Immature natural killer cell (primary cell): ENCODE measurements at places on chromosomes 7 and 10.

GRCh38 chr7:45183711-45184210 is 26.2 kb downstream of the RAMP3 start:
- peaks cover 6% of the 10 kb centered on the region for H3K27me3 ChIP-seq
- no peak overlapping the region for H3K4me3 ChIP-seq
- no peaks in the 10 kb centered on the region for H3K36me3 ChIP-seq

GRCh38 chr10:42992156-42992956 is 84.5 kb upstream of the RET start:
- H3K27ac ChIP-seq, result no peak overlapping the region
- H3K36me3 ChIP-seq, result no peaks in the 10 kb centered on the region
- no peaks in the 10 kb centered on the region for H3K27me3 ChIP-seq
- no peaks in the 10 kb centered on the region for H3K4me1 ChIP-seq

GRCh38 chr10:10363217-10363616 is 654.5 kb upstream of the CELF2 start:
- H3K4me1 ChIP-seq, result no peaks in the 10 kb centered on the region
- no peak for DNase-seq
- H3K36me3 ChIP-seq, result no peaks in the 10 kb centered on the region

DNA sequence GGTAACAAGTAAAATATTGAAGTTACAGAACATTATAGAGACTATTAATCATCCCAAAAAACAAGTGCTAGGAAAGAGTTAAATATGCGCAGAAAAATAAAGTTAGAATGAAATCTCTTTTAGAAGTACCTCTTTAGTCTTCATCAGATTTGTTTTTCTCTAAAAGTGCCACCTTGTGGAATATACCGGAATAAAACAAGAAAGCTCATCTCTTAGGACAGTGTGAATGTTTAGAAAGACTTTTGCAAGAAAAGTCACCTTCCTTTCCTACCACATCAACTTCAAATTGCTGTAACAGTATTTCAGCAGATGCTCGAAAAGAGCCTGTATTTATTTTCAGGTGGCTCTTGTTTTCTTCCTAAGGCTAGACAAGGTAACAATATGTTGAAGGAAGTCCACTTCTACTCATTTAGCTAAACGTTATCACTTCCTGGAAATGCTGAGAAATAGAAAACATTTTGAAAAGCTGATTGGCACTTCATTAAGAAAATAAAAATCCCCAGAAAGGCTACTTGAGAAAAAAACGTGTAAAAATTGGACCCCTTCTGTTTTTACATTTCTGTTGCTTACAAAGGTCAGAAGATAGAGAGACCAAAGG is 19.8 kb upstream of the FAM133B start:
- H3K27ac ChIP-seq, result no peak overlapping the region
- H3K36me3 ChIP-seq, result peaks cover 12% of the 10 kb centered on the region
- DNase-seq, result no peak
- H3K4me3 ChIP-seq, result no peak overlapping the region

- peaks cover 25% of the 10 kb centered on the region for H3K36me3 ChIP-seq
- peaks cover 41% of the 10 kb centered on the region for H3K27me3 ChIP-seq
- H3K4me3 ChIP-seq, result peak overlapping the region; percentile 100
- peaks cover 78% of the 10 kb centered on the region for H3K4me1 ChIP-seq
- no peak for DNase-seq
These were observed 4.9 kb downstream of the GATA3 start for GRCh38 chr10:8059191-8059936.

DNA sequence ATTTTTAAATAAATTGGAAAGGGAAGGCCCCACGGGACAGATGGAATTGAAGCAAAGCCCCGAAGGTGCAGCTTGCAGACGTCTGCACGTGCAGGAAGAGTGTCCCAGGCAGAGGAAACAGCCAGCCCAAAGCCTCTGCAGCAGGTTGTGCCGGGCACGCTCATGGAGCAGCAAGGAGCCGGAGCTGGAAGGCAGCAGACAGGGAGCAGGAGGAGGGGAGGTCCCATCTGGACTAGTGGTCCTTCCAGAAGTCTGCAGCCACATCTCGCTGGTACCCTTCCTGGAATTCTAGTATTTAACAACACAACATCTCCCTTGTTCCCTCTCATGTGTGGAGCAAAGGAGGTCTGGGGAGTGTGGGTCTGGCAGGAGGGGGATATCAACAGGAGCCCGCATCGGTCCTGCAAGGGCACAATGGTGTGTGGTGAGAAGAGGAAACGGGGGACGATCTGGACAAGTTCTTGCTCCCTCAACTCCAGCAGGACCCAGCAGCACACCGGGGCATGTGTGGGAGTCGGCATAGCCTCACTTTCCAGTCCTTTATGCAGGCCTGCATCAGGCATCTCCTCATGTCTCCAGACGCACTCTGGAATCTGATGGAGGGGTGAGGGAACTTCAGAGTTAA is 169.3 kb downstream of the GRID1 start:
- H3K4me3 ChIP-seq, result no peak overlapping the region
- no peak for DNase-seq
- no peaks in the 10 kb centered on the region for H3K36me3 ChIP-seq
- H3K27ac ChIP-seq, result no peak overlapping the region
- H3K4me1 ChIP-seq, result no peaks in the 10 kb centered on the region
- peaks cover 1% of the 10 kb centered on the region for H3K27me3 ChIP-seq

DNA sequence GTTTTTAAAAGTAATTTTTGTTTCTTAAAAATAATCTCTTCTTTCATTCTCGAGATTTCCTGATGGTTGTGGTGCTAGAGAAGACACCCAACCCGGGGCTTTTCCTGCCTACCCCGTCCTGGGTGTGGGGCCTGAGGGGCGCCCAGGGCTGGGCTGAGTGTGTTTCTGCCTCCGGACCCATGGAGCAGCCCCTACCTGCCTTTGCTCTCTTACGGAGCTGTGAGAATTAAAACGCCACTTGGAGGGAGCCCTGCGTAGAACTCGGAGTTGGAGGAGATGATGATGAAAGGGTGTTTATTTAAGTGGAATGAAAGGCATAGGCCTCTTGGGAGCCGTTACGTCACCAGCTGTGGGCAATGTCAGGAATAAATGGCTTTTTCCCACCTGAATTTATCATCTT is 261.8 kb upstream of the SHH start:
- no peak overlapping the region for H3K27ac ChIP-seq
- H3K36me3 ChIP-seq, result no peaks in the 10 kb centered on the region
- peaks cover 2% of the 10 kb centered on the region for H3K27me3 ChIP-seq
- no peaks in the 10 kb centered on the region for H3K4me1 ChIP-seq

- H3K4me3 ChIP-seq, result no peak overlapping the region
- H3K36me3 ChIP-seq, result peaks cover 4% of the 10 kb centered on the region
- H3K27me3 ChIP-seq, result no peaks in the 10 kb centered on the region
- no peak overlapping the region for H3K27ac ChIP-seq
- H3K4me1 ChIP-seq, result no peaks in the 10 kb centered on the region
- no peak for DNase-seq
These were observed 148.4 kb downstream of the RNF133 start for GRCh38 chr7:122550545-122550944.

DNA sequence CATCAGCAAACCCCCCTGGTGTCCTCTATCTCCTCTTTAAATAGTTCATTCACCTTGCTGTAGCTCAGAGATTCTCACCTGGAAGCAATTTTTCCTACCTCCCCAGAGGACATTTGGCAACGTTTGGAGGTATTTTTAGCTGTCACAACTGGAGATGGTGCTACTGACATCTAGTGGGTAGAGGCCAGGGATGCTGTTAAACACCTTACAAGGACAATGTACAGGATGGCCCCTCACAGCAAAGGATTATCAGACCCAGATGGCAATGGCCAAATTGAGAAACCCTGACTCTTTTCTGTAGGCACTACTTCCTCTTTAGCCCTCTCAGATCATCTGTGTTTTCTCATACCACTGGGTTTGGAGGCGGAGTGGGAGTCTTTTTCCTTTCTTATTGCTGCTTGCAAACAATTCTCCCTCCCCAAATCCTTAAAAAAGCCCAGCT is 13.2 kb upstream of the TRA2A start:
- no peak for DNase-seq
- no peaks in the 10 kb centered on the region for H3K36me3 ChIP-seq
- H3K27ac ChIP-seq, result no peak overlapping the region
- peaks cover 2% of the 10 kb centered on the region for H3K27me3 ChIP-seq
- H3K4me1 ChIP-seq, result peaks cover 11% of the 10 kb centered on the region

GRCh38 chr7:158064631-158065030 is 523.0 kb downstream of the PTPRN2 start:
- no peaks in the 10 kb centered on the region for H3K4me1 ChIP-seq
- H3K36me3 ChIP-seq, result no peaks in the 10 kb centered on the region
- no peak overlapping the region for H3K4me3 ChIP-seq
- H3K27me3 ChIP-seq, result peaks cover 2% of the 10 kb centered on the region

- no peak overlapping the region for H3K4me3 ChIP-seq
- H3K27me3 ChIP-seq, result no peaks in the 10 kb centered on the region
- H3K4me1 ChIP-seq, result no peaks in the 10 kb centered on the region
- no peaks in the 10 kb centered on the region for H3K36me3 ChIP-seq
- DNase-seq, result no peak
- H3K27ac ChIP-seq, result no peak overlapping the region
These were observed 59.4 kb upstream of the AQP1 start for GRCh38 chr7:30852308-30852684.

DNA sequence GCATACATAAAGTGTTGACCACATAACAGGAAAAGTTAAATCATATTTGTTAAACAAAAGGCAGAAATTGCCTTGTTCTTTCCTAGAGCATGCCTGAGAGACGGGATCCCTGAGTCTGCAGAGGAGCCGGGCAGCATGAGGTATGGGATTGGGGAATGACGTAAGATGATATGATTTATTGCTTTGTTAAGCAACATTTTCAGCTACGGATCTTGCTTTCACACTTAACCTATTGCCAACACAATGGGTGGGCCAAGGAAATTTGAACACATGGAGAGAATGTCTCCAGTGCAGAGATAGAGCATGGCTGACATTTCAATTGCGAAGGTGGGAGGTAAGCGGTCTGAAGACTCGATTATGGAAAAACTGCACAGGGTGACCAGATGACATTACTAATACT is 76.7 kb downstream of the EMX2 start:
- H3K27me3 ChIP-seq, result peaks cover 14% of the 10 kb centered on the region
- no peak for DNase-seq
- no peak overlapping the region for H3K27ac ChIP-seq
- no peak overlapping the region for H3K4me3 ChIP-seq
- H3K4me1 ChIP-seq, result no peaks in the 10 kb centered on the region
- no peaks in the 10 kb centered on the region for H3K36me3 ChIP-seq

- DNase-seq, result no peak
- H3K4me1 ChIP-seq, result no peaks in the 10 kb centered on the region
- H3K4me3 ChIP-seq, result no peak overlapping the region
- no peaks in the 10 kb centered on the region for H3K27me3 ChIP-seq
- no peak overlapping the region for H3K27ac ChIP-seq
- H3K36me3 ChIP-seq, result no peaks in the 10 kb centered on the region
These were observed 14.7 kb downstream of the FAM241B start for GRCh38 chr10:69644658-69645295.

DNA sequence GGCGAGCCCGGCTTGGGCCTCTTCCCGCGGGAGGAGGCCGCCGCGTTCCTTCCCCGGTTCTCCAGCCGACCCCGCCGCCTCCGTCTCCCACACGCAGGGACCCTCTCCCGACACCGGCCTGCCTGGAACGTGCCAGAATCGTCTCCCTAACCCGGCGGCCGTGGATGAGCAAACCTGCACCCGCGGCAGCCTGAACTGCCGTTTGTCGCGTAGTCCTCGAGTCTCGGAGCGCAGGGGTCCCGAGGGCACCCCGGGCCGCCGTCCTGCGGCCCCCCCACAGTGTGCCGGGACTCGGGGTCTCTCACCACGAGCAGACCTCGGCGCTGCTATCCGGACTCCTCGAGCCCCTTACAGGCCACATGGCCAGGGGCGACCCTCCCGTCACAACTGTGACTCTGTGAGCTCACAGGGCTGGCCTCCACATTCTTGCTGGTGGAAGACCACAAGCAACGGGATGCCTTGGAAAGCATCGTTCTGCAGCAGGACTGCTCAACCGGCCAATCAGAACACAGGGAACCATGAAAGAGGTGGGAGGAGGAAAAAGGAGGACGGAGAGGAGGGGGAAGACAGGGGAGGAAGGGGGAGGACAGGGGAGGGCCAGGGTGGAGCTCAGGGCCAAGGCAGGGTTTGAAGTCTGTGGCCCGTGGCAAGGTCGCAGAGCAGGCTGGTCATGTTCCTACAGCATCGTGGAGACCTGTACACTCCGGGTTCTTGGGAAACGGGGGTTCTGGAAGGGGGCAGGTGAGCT is 276.9 kb downstream of the DNAJB6 start:
- peak overlapping the region; percentile 64 for H3K4me3 ChIP-seq
- no peaks in the 10 kb centered on the region for H3K36me3 ChIP-seq
- no peak for DNase-seq
- H3K27ac ChIP-seq, result no peak overlapping the region
- peaks cover 9% of the 10 kb centered on the region for H3K4me1 ChIP-seq
- H3K27me3 ChIP-seq, result peaks cover 4% of the 10 kb centered on the region

DNA sequence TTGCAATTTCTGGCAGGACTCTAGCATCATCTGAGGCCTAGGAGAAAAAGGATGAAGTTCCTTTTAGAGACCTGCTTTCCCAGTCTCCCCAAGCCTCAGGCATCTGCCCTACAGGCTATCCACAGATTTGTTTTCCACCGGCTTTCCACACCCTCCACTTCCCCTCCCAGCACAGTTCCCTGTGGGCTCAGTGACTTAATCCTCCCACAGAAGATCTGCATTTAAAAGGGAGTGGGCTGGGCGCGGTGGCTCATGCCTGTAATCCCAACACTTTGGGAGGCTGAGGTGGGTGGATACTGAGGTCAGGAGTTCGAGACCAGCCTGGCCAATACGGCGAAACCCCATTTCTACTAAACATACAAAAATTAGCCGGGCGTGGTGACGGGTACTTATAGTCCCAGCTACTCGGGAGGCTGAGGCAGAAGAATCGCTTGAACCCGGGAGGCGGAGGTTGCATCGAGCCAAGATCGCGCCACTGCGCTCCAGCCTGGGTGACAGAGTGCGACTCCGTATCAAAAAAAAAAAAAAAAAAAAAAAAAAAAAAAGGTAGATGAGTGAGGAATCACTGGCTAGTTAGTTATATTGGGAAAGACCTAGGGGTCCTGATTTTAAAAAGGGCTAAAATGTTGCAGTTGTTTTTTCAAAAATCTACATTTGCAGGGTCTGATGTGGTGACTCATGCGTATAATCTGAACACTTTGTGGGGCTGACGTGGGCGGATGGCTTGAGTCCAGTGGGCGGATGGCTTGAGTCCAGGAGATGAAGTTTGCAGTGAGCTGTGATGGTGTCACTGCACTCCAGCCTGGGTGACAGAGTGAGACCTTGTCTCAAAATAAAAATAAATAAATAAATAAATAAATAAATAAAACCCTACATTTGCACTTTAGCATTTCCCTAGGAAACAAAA is 119.5 kb downstream of the BAMBI start:
- peaks cover 3% of the 10 kb centered on the region for H3K27me3 ChIP-seq
- no peak for DNase-seq
- no peak overlapping the region for H3K27ac ChIP-seq
- no peak overlapping the region for H3K4me3 ChIP-seq
- no peaks in the 10 kb centered on the region for H3K36me3 ChIP-seq

GRCh38 chr7:107687656-107688055 is 27.0 kb downstream of the SLC26A4 start:
- no peak overlapping the region for H3K4me3 ChIP-seq
- no peaks in the 10 kb centered on the region for H3K27me3 ChIP-seq
- H3K4me1 ChIP-seq, result no peaks in the 10 kb centered on the region

GRCh38 chr10:52875336-52875735 is 102.8 kb upstream of the MBL2 start:
- H3K27ac ChIP-seq, result no peak overlapping the region
- no peaks in the 10 kb centered on the region for H3K4me1 ChIP-seq
- H3K36me3 ChIP-seq, result no peaks in the 10 kb centered on the region
- DNase-seq, result no peak
- H3K27me3 ChIP-seq, result no peaks in the 10 kb centered on the region

- peaks cover 29% of the 10 kb centered on the region for H3K4me1 ChIP-seq
- H3K27me3 ChIP-seq, result peaks cover 4% of the 10 kb centered on the region
- H3K27ac ChIP-seq, result no peak overlapping the region
- no peaks in the 10 kb centered on the region for H3K36me3 ChIP-seq
- no peak for DNase-seq
These were observed 200.4 kb upstream of the NFE2L3 start for GRCh38 chr7:25951414-25952260.
